ENCODE measurements at places on chromosomes 13 and 19. TPM values are rescaled to one million over a fixed set of nuclear protein-coding genes. Genes with fewer than 3 reads are reported as not detected.

Gene SGCG
- total RNA-seq: not detected

Gene PODNL1
- total RNA-seq: 0.34 TPM

Gene PIK3R2
- 19.1 TPM for total RNA-seq

- no peak for DNase-seq
Observed at GRCh38 chr19:29537601-29538000, 11.8 kb downstream of the VSTM2B start.

- DNase-seq: peak; percentile 75
Observed at GRCh38 chr19:5585461-5586299, 17.9 kb upstream of the TINCR start.

GRCh38 chr13:83546476-83546875, 335.8 kb downstream of the SLITRK1 start:
- no peak for DNase-seq
